ENCODE measurements at places on chromosomes 3 and 15.

DNA sequence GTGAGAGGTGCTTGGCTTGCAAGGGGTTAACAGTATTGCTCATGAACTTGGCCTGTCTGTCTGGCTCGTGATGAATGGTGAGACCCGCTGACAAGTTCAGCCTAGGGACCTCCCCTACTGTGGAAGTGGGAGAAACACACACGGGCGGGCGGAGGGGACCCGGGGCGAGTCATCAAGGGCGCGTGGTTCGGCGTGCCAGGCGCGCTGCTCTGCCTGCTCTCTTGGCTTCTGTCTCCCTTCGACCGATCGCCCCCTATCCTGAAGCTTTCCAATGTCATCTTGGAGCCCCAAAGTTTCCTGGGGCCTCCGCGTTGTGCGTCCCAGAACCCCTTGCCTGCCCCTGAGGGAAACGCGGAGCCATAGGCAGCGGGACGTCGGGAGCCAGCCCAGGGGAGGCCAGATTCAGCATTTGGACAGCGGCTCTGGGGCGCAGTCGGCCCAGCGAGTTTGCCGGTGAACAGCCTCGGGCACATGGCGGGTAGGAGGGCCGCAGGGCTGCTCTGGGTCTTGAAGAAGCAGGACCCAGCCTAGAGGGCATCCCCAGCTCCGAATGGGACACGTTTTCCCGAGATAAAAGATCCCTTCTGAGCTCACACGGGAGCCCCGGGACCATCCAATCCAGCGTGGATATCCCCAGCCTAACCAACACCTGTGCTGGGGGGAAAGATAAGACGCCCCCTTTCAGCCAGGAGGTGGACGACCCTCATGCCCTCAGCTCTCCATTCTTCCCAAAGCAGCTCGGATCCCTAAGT lies 27.0 kb upstream of the POLG start:
- peak; percentile 61 for DNase-seq

DNA sequence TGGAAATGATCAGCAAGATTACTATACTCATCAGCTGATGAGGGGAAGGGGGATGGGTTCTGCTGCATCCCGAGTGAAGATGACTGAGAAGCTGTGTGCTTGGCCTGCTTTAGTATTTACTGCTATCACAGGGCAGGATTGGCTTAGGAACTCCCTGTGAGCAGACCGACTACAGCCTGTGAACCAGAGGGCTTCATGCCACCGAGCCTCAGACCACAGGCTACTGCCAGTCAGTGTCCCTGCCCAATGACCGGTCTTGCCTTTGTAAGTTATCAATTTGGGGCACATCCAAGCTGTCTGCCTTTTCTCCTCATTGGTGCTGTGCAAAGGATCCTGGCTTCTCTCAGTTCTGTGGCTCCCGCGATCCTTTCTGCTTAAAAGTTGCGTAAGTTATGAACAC lies 71.5 kb downstream of the PDCD6IP start:
- DNase-seq, result no peak

DNA sequence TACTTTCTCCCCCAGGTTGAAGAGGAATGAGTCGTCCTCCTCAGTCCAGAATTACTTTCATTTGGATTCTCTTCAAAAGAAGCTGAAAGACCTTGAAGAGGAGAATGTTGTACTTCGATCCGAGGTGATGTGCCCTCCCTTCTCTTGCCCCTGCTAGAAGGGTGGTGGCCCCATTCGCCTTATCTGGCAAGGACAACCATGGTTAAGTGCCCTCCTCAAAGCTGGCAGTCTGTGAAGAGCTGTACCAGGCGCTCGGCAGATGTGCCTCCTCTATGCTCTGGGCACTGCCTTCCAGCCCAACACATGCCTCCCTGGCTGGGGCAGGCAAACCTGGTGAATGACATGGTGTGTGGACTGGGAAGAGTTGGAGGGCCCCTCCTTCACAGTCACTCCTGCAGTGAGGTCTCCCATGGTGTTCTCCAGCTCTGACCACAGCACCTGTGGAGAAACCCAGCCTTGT lies 77.0 kb downstream of the CCK start:
- no peak for DNase-seq

GRCh38 chr3:125104639-125105038 lies 48.8 kb upstream of the HEG1 start:
- DNase-seq, result no peak

- no peak for DNase-seq
Observed at GRCh38 chr3:127141921-127142730, 50.8 kb upstream of the PRR23E start.

GRCh38 chr3:186760141-186760833 lies 23.1 kb upstream of the EIF4A2 start:
- DNase-seq, result no peak

DNA sequence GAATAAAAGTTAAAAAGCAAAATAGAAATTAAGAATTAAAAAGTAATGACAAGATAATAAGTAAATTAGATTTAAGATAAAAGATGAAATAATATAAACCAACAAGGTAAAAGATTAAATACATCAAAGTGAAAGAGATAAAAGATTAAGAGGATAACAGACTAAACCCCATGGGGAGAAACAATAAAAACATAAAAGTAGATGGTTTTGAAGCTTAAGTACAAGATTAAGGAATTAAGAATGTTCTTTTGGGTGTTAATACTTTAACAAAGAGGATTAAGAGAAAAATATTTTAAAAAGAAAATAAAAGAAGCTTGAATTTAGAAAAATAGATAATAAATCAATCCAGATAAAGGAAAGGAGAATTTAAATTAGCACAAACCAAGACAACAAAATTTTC lies 85.4 kb downstream of the SQOR start:
- no peak for DNase-seq

DNA sequence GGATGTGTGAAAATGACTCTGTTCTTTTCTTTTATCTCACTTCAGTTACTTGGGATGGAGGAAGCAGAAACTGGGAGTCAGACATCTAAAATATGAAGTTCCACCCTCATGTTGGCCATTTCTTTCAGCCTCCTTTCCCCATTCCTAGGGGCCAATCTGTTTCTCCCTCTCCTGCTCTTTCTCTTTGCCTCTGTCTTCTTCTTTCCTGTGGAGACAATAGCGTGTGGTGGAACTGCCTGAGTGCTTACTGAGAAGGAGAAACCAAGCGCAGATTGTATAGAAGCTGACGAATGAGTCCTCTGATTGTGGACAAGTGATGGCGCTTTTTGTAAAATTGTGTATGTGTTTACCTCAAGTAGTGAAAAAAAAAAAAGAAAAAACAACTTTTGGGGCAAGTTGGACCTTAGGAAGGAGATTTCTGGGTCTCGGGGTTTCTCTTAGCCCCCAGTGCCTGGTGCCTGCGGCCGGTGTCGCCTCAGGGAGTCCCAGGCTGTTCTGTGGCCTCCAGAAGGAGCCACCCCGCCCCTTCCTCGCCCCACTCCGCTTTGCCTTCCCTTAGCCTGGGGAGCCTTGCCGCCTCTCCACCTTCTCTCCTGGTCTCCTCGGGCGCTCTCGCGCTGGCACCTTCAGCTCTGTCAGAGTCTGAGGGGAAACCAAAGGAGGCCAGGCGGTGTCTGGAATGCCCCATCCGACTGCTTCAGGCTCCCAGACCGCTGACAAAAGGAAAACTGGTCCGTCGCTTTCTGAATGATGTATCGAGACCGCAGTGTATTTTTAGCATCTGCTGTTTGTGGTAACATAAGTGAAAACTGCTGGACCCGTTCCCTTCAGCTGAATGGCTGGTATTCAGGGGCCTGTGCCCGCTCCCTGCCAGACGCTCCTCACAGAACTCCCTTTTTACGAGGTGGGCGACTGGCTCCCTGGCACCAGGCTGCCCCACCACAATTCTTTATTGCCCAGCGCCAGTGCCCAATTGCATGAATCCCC lies 30.1 kb downstream of the SCG5 start:
- no peak for DNase-seq

- no peak for DNase-seq
Observed at GRCh38 chr15:47811172-47811571, 93.9 kb downstream of the SEMA6D start.

DNA sequence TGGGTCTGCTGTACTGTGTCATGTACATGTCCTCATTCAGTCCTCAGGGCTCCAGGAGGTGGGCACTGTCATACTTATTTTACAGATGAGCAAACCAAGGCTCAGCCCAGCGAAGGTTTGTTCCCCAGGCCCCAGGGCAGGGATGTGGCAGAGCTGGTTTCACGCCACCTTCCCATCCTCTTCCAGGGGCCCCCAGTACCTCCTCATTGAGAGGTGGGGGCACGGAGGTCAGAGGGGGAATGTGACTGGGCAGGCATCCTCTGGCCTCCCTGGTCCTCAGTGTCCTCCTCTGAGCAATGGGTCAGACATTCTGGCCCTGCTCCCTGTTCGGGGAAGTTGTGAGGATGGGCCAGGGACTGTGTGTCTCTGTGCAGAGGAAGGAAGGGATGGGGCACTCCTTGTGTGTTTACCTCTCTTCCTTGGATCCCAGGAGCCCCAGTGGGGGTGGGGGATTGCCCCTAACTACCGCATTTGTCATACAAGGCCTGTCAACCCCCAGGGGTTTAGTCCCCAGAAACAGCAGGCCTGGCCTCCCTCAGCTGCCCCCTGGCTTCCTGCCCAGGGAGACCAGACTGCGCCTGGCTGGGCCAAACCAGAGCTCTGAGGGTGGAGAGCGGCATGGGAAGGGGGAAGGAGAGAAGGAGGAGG lies 65.9 kb upstream of the LCTL start:
- DNase-seq, result no peak

GRCh38 chr3:52783211-52783555 lies 5.8 kb downstream of the ITIH1 start:
- no peak for DNase-seq

DNA sequence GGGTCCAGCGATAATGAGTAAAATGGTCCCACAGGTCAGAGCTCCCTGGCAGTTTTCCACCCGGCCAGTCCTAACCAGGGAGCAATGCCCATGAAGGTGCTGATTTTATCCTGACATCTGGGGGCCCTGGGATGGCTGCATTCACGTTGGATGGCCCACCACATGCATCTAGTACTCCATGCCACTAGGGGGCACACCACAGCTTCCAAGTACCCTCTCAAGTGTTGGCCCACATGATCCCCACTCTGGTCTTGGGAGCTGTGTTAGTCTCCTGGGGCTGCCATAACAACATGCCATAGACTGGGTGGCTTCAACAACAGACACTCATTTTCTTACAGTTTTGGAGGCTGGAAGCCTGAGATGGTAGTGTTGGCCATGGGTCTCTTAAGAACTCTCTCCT lies 225.5 kb downstream of the SLCO3A1 start:
- DNase-seq, result peak; percentile 40

GRCh38 chr3:106963442-106963841 lies 413.8 kb upstream of the CCDC54 start:
- DNase-seq, result no peak

- no peak for DNase-seq
Observed at GRCh38 chr3:23682646-23683045, 123.1 kb upstream of the UBE2E1 start.

DNA sequence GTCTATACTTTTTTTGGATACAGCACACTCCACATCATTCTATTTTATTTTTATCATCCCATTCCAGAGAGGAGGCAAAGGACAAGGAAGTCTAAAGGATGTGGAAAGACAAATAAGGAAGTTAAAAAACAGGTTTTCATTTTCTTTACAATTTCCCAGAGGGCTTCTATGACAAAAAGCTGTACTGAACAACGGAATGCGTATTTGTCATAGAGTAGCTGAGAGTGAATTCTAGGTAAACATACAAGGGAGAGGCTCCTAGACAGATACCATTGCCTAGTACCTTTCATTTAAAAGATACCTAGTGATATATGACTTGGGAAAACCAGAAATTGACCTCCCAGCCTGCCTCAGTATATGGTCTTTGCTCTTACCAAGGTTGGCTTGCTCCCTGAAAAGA lies 341.7 kb downstream of the FHIT start:
- DNase-seq, result no peak

GRCh38 chr3:50166620-50167019 lies 11.5 kb downstream of the SEMA3F start:
- no peak for DNase-seq

DNA sequence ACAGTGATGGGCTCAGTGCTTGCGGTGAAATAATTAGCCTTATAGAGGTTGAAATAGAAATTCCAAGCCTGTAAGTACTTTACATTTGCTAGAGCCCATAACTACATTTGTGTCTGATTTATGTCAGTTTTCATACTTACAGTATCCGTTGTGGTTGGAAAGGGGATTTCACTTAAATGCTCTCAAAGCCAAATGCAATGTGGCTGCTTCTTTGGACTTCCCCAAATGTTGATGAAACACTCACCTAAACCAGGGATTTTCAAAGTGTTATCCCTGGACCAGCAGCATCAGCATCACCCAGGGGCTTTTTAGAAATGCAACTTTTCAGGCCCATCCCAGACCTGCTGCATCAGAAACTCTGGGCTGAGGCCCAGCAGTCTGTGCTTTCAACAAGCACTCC lies 378.7 kb downstream of the MCTP2 start:
- no peak for DNase-seq

DNA sequence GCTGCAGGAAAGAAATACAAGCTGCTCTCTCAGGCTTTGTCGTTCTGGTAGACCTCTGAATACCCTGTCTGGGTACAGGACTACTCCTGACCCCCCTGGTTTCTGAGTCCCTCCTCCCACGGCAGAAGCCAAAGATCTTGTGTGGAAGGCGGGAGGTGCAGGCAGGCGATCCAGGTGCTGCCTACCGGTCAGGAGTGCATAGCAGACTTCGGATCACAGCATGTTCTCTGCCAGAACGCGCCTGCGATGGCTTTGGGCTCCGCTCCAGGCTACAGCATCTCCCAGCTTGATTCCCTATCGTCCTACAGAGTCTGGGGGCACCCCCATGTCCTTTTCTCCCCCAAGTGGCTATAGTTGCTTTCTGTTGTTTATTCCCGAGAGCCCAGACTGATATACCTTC lies 2.5 kb upstream of the CFAP100 start:
- DNase-seq, result no peak

DNA sequence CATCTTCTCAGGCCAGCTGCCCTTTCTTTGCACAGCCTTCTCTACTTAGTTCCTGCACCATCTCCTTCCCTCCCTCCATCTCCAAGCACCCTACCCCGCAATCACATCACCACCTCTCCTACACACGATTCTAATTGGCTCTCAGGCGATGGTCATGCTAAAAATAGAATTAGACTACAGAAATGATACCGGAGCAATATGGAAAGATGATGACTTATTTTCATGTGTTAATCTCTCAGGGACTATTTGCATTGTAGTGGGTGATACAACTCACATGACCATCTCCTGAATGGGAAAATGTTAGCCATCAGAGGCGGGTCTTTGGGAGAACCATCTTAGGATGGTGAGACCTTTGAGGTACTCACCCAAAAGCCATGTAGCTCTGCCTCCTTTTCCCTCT lies 54.7 kb upstream of the PPARG start:
- no peak for DNase-seq

DNA sequence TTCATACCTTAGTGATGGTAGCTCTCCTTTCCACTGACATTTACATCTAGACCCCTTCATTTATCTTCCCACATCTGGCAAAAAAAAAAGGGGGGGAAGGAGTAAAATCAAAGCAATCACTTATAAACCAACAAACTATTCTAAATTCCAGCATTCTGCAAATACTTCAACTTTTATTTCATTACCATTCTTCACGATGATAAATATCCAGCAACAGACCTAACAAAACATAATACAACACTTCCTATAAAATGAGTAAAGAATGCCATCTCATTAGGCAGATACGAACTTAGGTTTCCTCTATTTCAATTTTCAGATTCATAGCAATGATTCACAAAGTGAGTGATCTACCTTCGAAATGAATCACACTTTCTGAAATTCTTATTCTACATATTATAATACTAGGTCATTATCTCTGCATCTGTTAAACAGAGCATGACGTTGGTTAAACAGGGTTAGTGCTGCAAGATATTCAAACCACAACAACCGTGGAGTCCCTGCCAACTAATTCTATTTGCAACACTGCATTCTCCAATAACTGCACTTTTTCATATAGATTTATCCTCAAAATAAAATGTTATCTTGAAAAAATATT lies at the start of gene LRRFIP2:
TSS of gene LRRFIP2 (minus strand) at position 51 of the 595 bp plus-strand sequence. CDS start 25,599 bp downstream, outside the sequence.
- DNase-seq, result peak; percentile 25
